Anterior cingulate cortex (tissue), 58 donors: ENCODE measurements at places on chromosomes 7 and 10.

DNA sequence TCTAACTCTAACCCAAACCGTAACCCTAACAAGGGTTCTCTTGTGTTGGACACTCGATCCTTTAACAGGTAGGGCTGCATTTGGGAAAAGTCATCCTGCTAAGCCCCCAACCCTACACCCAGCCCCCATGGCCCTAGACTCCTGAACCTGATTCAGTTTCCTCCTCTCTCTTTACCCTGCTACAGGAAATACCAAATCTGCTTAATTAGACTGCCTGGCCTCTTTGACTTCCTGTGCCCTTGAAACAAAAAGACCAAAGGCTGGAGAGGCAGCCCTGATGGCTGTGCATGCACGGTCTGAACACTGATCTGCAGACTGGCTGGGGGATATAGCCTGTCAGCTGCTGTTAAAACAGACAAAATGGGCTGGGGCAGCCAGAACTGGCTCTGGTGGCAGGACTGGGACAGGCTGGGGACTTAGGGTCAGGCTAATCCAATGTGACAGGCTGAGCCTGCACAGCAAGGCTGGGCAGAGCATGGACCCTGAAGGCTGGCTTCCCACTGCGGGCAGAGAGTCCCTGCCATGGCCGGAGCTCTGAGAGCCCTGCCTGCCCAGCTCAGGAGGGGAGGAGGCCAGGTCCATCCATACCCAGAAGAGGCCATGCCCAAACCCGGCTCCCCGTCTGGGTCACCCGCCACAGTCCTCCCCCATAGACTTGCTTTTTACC is 51.0 kb upstream of the MSMB start:
- DNase-seq, result no peak

- no peak for DNase-seq
Observed at GRCh38 chr10:91576096-91576545, 56.8 kb downstream of the PPP1R3C start.

- DNase-seq, result no peak
Observed at GRCh38 chr7:22607180-22607579, 107.2 kb upstream of the STEAP1B start.

GRCh38 chr10:96794836-96795733 is 37.0 kb upstream of the LCOR start:
- no peak for DNase-seq

DNA sequence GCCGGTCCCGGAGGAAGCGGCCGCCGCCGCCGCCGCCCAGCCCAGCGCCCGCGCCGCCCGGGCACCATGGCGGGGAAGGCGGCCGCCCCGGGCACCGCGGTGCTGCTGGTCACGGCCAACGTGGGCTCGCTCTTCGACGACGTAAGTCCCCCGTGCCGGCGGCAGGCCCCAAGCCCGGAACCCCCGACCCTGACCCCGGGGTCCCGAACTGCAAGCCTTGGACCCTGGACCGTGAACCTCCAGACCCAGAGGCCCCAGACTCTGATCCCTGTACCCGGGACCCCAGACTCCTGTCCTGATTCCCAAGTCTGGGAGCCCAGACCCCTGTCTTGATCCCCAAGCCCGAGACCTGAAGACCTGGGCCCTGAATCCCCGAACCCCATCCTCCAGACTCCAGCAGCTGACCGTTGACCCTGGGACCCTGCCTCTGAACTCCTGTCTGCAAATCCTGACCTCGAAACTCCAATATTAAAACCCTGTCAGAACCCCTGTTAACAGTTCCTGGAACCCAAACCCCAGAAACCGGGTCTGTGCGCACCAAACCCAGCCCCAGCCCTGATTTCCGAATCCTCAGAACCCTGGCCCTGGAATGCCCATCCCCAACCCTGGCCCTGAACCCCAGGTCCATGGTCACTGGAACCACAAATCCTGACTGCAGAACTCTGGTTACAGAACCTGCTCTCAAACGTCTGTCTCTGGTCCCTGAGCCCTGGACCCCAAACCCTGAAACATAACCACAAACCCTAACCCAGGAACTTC is 623 bp downstream of the INPP5A start:
- DNase-seq, result no peak

GRCh38 chr7:90396420-90396819 is 6.8 kb upstream of the CLDN12 start:
- DNase-seq, result no peak

DNA sequence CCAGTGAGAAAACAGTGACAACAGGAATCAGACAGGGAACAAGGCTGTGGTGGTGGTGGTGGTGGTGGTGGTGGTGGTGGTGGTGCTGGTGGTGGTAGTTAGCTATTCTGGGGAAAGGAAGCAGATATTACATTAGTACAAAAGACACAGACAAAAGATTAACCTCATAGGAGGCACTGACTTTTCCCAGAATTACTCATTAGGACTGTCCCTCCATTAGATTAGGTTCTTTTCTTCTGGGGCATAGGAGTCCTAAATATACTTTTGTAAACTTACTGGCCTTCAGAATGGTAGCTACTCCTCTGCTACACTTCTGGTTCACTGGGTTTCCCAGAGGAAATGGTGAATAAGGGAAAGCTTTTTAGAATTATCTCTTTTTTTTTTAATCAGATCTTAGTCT is 156.6 kb upstream of the SEMA3D start:
- no peak for DNase-seq

DNA sequence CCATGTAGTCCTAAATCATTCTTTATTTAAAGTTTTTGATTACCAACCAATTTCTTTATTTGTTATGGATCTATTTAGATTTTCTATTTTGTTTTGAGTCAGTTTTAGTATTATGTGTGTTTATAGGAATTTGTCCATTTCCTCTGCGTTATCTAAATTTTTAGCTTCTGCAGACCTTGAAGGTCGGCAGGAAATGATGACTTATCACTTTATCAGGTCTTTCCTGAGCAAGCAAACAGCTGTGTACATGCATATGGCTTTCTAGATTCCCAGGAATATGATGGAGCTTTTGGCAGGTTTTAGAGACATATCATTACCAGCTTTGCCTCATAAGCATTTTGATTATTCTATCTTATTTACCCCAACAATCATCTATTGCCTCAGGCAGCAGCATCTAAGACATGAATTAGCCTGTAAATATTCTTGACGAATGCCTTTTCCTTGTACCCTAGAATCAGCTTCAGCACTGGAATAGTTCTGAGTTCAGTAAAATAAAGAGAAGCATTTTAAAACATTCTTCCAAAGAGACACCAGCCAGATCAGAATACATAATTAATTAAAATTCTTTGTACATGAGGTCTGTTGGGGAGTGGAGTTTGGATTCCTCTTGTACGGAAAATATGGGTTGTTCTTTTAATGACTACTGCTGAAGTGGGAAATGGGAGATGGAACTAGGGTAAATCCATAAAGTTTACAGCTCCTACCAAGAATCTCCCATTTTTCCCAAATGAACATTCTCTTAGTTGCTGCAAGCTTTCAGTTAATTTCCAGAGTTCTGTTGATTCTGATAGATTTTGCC is 408.8 kb upstream of the SEMA3C start:
- DNase-seq, result no peak

DNA sequence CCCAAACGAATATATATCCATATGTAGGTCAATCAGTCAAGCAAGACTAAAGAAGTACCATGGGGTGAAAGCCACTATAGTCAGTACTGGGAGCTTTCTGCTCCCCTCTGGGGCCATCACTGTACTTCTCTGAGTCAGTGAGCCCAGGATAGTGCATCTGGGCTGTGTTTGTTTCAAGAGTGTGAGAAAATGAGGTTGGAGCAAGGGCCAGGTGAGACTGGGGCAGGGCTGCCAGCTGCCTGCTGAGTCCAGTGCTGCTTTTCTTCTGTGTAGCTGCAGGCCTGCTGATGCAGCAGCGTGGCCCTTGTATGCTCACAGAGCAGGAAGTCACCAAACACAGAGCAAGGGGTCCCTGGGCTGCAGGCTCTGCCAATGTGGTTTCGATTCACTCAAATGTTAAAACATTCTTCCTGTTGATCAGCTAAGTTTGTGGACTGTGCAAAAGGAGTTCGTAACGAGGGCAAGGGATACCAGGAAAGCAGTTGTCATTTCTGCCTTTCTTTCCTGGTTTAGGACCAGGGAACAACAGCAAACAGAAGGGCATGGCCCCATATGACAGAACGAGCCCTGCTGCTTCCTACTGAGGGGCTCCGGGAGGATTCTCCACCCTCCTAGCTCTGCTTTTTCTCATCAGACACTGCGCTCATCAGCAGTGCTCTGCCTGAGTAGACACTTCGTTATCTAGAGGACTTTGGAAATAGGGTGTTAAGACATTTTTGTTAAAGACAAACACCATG is 65.4 kb upstream of the TNS3 start:
- DNase-seq, result no peak
